Activated gamma-delta T cell (primary cell): ENCODE measurements at places on chromosomes 2 and 18.

GRCh38 chr2:241254904-241255351 is 60.5 kb downstream of the HDLBP start:
- no peak for DNase-seq

DNA sequence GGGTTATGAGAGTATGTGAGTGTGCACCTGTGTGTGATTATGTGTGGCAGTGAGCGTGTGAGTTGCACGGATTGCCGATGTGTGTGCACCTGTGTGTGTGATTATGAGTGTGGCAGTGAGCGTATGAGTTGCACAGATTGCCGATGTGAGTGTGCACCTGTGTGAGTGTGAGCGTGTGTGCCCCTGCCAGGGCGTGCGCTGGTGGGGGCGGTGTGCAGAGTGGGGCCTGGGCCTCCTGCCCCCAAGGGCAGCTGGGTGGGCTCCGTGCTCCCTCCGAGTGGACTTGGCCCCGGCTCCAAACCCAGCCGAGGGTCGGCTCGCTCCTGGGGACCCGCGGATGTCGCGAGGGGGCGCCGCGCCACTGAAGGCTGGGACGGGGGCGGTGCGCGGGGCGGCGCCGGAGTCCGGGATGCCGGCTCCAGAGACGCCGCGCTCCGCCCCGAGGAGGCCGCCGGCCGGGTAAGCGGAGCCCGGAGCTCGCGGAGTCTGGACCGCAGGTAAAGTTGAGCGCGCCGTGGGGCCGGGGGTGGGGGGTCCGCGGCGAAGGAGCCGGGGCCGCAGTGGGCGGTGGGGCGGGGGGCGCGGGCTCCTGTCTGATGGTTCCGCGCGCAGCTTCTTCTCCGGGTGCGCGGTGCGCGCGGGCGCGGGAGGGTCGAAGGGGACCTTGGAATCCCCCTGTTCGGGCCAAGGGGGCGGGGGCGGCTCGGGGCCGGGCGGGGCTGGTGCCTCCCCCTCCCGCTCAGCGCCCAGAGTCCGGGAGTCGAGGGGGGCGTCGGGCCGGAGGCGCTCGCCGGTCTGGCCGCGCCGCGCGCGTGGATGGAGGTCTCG is at the start of gene KCNG2:
Gene KCNG2, plus strand, starts transcription at position 421 of the 828 bp plus-strand sequence. CDS start 65,730 bp downstream, outside the sequence.
- DNase-seq: no peak

GRCh38 chr2:235757640-235758039 is 263.8 kb downstream of the AGAP1 start:
- DNase-seq: no peak

DNA sequence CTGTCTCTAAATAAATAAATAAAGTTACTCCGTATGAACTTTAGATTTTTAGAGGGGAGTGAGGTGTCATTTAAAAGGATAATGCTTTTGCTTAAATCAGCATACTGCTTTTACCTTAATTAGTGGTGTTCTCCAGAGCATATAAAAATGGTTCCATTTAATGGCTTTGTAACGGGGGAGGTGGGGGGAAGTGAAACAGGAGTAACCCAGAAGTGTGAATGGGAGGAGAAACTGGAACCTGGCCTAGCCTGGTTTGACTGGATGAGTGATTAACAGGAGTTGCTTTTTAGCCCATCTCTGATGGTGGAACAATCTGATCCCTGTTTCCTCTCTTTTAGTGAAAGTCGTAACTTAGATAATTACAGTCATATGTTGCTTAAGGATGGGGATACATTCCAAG is 1.6 kb downstream of the CNDP2 start:
- DNase-seq: no peak
